ENCODE measurements at places on chromosomes 7 and 10. TPM values are rescaled to one million over a fixed set of nuclear protein-coding genes. Genes with fewer than 3 reads are reported as not detected.

DNA sequence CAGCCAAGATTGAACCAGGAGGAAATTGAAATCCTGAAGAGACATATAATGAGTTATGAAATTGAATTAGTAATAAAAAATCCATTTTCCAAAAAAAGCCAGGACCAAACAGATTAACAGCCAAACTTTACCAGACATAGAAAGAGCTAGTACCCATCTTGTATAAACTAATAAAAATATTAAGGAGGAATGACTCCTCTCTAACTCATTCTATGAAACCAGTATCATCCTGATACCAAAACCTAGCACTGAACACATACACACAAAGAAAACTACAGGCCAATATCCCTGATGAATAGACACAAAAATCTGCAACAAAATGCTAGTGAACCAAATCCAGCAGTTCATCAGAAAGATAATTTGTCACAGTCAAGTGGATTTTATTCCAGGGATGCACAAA, 140.6 kb downstream of the PCDH15 start:
- no peak for DNase-seq

Gene CPED1
- total RNA-seq, result 1.9 TPM

GRCh38 chr7:123747620-123748141, 1.1 kb downstream of the WASL start:
- peak; percentile 84 for DNase-seq

GRCh38 chr10:133143200-133143533, 16.9 kb upstream of the KNDC1 start:
- no peak for DNase-seq

Data from lower leg skin (tissue), 4 donors.